ENCODE measurements at places on chromosomes 7 and 10.

GRCh38 chr7:20417260-20417659 is 86.6 kb downstream of the ITGB8 start:
- no peak for DNase-seq

- peak; percentile 43 for DNase-seq
Measured at GRCh38 chr10:11472158-11472753, 139.2 kb downstream of the USP6NL start.

GRCh38 chr7:111931958-111932357 is 274.2 kb downstream of the DOCK4 start:
- DNase-seq, result no peak

GRCh38 chr7:85587785-85588184 is 400.9 kb upstream of the SEMA3D start:
- no peak for DNase-seq

DNA sequence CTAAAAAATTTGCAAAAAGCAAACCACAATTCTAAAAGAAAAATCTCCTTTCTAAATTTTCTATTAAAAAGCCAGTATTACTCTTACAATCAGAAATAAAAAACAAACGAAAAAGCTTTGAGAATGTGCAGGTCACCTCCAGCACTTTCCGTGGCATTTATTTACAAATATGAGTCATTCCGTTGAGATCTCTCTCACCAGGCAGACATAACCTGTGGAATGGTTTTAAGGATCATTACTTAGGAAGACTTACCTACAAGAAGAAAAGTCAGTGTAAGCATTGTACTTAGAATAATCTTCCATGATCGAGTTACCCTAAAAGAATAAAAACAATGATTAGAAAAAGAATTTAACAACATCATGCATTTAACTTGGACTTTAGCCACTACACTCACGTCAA is 3.3 kb downstream of the SUN3 start:
- DNase-seq, result no peak

GRCh38 chr10:75019370-75019769 is 92.1 kb upstream of the SAMD8 start:
- no peak for DNase-seq

GRCh38 chr7:5666361-5666760 is 115.1 kb downstream of the RNF216 start:
- no peak for DNase-seq

DNA sequence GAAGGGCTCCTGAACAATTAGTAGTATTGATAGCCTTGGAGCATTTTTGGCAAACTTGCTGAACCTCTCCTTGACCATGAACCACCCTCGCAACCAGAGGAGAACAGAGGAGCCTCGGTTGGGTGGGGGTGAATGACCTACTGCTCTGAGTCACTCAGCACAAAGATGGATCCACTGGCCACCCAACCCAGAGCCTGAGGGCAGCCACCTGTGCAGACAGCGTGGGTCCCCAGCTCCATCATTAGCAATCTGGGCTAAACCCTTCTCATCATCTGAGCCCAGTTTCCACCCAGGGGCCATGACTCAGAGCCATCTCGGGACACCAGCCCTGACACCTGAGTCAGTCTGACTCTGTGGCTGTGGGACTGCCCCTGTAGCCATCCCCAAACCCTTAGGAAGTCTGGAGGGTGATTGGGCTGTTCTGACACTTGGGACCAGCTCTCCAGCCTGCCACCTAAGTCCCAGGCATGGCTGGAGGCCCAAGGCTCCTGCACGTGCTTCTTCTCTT is 171.8 kb upstream of the GPR26 start:
- no peak for DNase-seq

- DNase-seq, result no peak
Measured at GRCh38 chr7:134779741-134780065, 269 bp downstream of the CALD1 start.

GRCh38 chr10:110652475-110653118 is 8.5 kb downstream of the RBM20 start:
- DNase-seq, result no peak

DNA sequence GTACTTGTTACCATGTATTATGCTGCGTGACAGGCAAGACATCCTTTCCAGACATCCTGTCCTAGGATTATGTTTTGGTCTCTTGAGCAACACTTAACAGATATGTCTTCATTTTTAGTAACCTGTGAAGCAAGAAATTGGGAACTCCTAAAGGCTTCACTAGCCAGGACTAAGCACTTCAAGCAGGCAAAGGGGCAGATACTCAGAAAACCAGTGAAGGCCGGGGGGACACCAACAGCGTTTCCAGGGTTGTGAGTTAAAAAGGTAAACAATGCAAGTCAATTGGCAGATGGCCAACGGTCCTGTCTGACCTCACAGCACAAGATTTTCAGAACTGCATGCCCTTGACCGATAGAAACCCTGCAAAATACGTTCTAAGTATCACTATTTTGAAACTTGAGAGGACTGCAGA is 77.6 kb upstream of the SFMBT2 start:
- DNase-seq, result no peak

DNA sequence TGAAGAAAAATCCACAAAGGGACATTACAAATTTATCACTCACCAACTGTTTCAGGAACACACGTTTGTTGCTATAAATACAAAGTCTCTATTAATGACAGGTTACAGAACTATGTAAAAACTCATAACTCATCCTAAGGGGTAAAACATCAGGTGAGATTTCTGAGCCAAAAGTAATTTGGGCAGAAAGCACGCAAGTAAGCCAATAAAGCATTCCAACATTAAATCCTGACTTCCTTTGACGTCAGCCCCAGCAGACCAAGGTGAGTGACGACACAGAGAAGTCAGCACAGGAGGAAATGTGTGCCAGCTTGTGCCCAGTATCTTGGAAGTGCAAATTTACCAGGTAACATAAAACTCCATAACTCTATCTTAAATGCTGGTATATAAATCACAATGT is 45.7 kb downstream of the IMMP2L start:
- no peak for DNase-seq

- DNase-seq, result no peak
Measured at GRCh38 chr7:111982804-111983203, 223.4 kb downstream of the DOCK4 start.

- no peak for DNase-seq
Measured at GRCh38 chr10:3563298-3563697, 221.7 kb downstream of the KLF6 start.

GRCh38 chr10:8418631-8419030 is 364.1 kb downstream of the GATA3 start:
- DNase-seq, result no peak

GRCh38 chr10:35705671-35706070 is 63.6 kb upstream of the FZD8 start:
- DNase-seq, result no peak

- no peak for DNase-seq
Measured at GRCh38 chr10:126939706-126940105, 34.5 kb downstream of the DOCK1 start.

GRCh38 chr10:118939211-118940007 is 90.1 kb upstream of the NANOS1 start:
- no peak for DNase-seq

GRCh38 chr7:155377838-155378579 is 79.9 kb upstream of the EN2 start:
- no peak for DNase-seq

DNA sequence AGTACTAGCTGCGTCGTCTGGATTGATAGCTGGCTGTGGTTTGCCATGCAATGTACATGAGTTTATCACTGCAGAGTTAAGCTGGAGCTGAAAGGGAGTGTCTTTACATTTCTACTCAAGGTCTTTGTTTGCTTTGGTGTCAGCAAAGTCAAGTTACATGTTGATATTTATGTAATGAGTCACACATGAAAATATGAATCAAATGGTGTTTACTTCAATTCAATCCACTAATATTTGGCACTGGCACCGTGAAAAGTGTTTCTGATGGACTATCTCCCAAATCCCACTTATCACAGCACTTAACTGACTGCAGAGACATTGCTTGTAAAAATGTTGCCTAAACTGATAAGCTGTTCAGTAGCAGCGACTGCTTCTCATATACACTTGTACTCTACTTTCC is 395.9 kb downstream of the TFEC start:
- DNase-seq, result no peak

DNA sequence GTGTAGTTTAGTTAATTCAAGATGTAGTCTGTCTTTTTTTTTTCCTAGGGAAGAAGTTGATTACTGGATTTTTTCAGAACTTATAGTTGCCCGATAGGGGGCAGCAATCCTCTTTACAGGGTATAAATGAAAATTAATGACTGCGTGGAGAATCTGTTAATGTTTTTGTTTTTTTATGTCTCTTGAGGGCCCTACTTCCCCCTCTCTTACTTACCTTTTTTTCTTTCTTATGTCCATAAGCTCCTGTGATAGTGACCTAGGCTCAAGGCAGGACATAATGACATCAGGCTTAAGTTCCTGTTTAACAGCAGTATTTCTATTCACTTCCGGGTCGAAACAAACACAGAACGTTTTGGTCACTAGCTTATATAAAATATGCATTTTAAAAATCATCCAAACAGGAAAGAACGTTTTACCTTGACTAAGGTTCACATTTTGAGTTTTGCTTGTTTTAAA is 18.8 kb downstream of the CDC123 start:
- peak; percentile 10 for DNase-seq

DNA sequence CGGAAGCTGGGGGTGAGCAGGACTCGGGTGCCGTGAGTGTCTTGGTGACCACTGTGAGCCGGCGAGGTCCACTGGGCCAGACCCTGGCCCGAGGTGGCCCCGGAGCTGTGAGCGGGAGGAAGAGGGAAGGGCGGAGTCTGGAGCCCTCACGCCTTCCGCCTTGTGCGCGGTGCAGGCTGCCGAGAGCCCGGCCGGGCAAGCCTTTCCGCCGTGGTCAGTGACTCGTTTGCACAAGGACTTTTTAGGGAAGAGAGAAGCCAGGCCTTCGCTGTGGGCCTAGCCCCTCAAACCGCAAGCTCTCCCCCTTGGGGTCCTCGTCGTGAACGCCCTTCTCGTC is 40.9 kb upstream of the ZNF32 start:
- DNase-seq, result no peak

GRCh38 chr7:11403781-11404180 is 428.2 kb downstream of the THSD7A start:
- no peak for DNase-seq

DNA sequence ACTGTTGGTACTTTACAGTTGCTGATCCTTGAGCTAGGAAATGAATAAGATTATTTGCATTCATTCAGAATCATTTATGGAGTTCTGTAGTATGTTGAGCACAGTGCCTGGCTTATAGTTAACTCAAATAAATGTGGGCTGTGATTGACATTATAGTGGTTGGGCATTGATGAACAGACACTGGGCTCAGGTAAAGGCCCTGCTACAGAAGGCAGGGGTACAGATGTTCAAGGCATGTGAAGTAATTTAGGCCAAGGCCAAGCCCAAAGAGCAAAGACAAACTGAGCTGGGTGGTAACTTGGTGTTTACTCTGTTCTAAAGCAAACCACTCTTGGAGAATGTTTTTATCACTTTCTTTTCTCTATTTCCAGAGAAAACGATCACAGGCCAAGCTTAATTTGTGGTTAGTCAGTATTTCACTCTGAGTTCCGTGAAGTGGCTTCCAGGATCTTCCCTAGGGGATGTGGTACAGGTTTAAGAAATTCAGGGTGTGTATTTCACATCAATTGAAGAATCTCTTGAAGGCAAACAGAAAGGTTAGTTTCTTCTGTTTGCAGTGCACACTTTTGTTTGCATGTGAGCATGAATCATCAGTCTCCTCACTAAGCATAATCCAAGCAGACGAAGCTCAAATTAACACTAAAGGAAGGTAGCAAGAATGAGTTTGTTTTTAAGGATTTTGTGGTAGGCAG is 113.9 kb upstream of the PRR15 start:
- DNase-seq, result no peak

- DNase-seq, result no peak
Measured at GRCh38 chr7:34747867-34748727, 90.1 kb downstream of the NPSR1 start.

DNA sequence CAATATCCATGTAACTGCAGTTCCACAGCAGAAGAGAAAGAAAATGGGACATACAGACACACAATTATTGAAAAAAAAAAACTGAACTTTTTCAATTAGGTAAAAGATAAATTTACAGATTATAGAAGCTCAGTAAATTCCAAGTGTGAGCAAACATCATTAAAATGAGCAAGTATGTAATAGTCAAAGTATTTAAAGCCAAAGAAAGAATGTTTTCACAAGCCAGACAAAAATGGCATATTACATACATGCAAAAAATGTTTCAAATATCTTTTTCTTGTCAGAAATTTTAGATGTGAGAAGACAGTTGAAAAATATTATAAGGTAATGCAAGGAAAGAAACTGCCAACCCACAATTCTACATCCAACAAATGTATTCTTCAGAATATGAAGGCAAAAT is 150.2 kb upstream of the AKR1E2 start:
- no peak for DNase-seq

GRCh38 chr10:15137636-15138035 is 30.9 kb downstream of the NMT2 start:
- DNase-seq, result no peak

- DNase-seq, result no peak
Measured at GRCh38 chr10:84270708-84271107, 25.9 kb downstream of the RGR start.

DNA sequence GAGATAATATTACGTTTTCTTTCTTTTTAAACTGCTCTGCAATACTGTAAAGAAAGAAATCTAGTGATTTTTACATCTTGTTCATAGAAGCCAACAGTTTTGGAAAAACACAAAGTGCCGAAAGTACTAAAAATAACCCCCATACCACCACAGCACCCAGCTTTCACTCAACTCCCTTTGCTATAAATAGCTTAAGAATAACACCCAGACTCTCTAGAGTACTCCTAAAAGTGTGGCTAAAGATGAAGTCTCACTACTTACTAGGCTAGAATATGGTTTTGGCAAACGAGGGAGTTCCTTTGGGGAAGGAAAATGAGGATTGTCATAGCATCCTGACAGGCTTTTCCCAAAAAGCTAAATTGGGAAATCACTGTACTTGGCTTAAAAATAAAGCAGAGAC is 151.8 kb upstream of the ANK3 start:
- DNase-seq, result no peak

- no peak for DNase-seq
Measured at GRCh38 chr7:8254667-8255066, 7.3 kb downstream of the ICA1 start.

DNA sequence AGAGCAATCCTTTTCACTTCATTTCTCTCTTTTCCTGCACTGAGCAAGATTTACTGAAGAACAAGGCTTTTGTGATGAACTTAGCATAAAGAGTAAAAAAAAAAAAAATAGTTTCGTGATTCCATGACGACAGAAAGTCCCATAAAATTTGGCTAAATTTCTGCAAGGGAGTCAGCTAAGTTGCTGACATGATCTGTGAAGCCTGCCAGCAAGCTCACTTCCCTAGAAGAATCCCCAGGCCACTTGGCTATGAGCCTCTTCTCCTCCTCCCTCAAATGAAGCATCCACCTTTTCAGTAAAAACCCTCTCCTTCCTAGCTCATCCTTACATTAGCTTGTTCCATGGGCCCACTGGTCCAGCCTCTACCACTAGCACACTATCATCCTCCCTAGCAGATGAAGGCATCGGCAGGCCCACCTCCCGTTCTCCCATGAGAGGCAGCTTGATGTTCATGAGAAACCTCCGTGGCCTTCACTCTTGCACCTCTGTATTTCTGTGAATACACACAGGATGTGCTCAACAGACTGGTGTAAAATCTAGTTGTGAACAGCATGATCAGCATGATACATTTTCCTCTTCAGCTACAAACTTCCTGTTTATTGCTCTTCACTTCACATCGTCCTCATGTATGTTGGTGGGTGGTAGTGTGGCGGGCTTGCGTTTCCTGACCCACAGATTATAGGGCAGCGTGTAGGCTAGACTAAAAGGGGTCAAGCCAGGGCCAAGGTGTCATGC is 30.9 kb downstream of the GIMAP8 start:
- no peak for DNase-seq
